ENCODE measurements at places on chromosomes 3 and 15. TPM values are rescaled to one million over a fixed set of nuclear protein-coding genes. Genes with fewer than 3 reads are reported as not detected.

The SCG3 gene
- 0.37 TPM for polyA plus RNA-seq

The STRA6 gene
- 23.9 TPM for polyA plus RNA-seq

The ZNF80 gene
- polyA plus RNA-seq, result not detected

The CKMT1B gene
- polyA plus RNA-seq, result 3.7 TPM

The DNAJA4 gene
- polyA plus RNA-seq, result 27.7 TPM

The DAZL gene
- polyA plus RNA-seq, result not detected

The GALNT15 gene
- polyA plus RNA-seq, result 2.2 TPM

The LMLN gene
- 8.0 TPM for polyA plus RNA-seq

The IMPG2 gene
- polyA plus RNA-seq, result 0.52 TPM

The GASK1A gene
- 4.2 TPM for polyA plus RNA-seq

The FRMD5 gene
- 0.50 TPM for polyA plus RNA-seq

The CHCHD4 gene
- 13.6 TPM for polyA plus RNA-seq

The SEMA6D gene
- 43.9 TPM for polyA plus RNA-seq

DNA sequence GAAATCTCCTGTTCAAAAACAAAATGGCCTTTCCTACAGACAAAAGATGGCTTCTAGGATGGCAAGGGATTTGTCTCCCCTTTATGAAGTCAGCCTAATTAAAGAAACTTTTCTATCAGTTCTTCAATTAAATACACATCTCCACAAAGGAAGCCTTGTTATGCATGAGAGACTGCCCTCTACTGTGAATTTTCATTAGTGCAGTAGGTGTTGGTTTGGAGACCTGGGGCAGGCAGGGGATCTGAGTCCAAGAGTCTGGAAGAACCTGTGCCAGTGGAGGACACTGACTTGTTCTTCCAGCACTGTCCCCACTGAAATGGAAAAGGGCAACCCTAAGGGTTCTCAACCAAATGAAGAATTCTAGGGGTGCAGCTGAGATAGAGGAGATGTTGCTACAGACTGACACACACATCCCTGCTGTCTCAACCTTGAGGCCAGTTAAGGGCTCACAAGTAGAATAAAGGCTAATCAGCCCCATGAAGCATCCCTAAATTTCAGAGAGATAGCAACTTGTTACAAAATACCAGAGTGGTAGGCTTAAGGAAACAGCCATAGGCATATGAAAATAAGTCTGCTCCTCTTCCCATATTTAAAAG, 174.0 kb upstream of the PRICKLE2 start:
- peak; percentile 54 for DNase-seq

GRCh38 chr15:26950001-26950400, 21.0 kb upstream of the GABRG3 start:
- no peak for DNase-seq

- no peak for DNase-seq
Measured at GRCh38 chr15:48922046-48922445, 41.7 kb downstream of the SHC4 start.

GRCh38 chr3:140023616-140024530, 88.9 kb downstream of the CLSTN2 start:
- no peak for DNase-seq

DNA sequence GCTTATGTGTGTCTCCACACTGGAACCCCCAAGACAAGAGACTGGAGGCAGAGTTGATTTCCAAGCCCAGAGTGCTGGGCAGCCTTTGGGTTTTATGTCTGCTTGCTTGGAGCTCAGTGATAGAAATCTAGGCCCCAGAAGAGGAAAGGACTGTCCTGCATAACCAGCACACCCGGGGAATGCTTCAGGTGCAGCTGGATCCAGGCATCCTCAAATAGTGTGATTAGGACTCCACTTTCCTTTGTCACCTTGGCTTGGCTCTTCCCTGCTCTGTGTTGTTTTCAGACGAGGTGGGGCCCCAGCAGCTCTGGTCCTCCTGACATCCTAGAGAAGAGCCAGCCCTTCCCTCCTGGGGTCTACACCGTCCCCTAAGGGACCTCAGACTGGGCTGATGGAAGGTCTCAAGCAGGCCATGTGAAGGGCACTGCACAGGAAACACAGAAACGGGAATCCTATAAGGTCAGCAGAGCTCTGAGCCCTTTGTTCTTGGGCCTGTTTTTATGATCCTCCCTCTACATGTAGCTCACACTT, 143.7 kb downstream of the TJP1 start:
- DNase-seq, result no peak

GRCh38 chr15:55434989-55435825, 26.9 kb downstream of the PIERCE2 start:
- peak; percentile 18 for DNase-seq

DNA sequence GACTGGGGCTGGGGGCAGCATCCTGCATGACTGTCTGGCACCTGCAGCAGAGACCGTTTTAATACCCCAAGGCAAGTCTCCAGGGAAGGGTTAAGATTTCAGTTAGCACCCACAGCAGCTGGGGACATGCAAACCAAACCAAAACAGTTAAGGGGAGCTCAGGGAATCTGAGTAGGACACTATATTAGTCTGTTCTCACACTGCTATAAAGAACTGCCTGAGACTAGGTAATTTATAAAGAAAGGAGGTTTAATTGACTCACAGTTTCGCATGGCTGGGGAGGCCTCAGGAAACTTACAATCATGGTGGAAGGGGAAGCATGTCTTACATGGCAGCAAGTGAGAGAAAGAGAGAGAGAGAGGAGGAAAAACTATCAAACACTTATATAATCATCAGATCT, 25.3 kb downstream of the GALNT15 start:
- DNase-seq, result no peak

- DNase-seq, result no peak
Measured at GRCh38 chr15:76752549-76752948, 152.6 kb downstream of the SCAPER start.

DNA sequence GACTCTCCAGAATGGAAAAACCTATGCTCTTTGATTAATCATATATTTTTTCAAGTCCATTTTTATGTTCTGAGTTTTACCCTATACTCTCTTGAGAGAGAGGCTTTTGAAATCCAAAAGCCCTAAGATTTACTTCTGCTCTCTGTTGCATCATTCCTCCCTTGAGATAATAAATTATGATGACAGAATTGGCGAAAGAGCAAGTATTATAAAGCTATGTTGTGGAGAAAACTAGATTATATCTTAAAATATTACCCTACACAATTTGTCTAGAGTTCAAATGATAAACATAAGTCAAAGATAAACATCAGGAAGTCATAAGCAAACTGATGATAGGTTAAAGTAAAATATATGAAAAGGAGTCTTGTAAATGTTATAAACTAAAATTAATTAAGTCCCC, 293.4 kb upstream of the MME start:
- no peak for DNase-seq

DNA sequence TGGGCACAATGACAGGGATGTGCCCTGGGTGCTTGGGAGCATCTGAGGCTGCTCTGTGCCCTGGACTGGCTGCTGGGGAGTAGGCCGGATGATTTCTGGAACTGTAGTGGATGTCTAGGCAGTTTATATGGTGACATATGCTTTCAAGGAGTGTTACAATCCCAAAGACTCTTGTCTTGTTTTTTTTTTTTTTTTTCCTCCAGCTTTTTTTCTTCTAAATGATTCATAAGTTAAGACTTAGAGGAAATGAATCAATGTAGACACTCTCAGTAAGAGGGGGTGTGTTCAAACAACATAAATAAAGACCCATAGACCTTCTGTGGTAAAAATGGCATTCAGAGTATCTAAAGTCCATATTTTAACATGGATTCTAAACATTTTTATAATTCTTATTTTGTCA, 706.1 kb upstream of the GOLIM4 start:
- no peak for DNase-seq

DNA sequence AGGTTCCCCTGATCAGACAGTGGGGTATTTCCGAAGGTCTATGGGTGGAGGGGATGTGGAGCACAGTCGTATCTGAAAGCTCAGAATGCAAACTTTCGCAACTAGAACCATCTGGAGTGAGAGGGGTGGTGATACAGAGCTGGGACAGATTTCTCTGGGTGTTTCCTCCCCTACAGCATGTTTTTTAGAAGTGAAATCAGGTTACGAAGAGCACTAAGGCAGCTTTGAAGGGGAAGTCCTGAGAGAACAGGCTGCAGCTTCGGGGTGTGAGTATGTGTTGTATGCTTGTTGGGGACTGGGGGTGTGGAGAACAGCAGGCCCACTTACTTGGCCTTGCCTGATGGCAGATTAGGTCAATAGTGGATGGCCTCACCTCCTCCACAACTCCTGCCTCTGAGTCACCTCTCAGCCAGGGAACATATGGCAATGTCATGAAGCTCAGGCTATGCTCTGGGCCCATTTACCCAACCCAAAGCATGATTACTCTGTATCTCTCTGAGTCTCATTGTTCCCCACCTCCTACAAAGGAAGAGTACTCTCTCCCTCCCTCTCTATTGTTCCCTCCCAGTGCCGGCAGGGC, 107.2 kb upstream of the RASGRP1 start:
- no peak for DNase-seq

GRCh38 chr3:58560771-58561311, 16.4 kb downstream of the FAM107A start:
- no peak for DNase-seq

DNA sequence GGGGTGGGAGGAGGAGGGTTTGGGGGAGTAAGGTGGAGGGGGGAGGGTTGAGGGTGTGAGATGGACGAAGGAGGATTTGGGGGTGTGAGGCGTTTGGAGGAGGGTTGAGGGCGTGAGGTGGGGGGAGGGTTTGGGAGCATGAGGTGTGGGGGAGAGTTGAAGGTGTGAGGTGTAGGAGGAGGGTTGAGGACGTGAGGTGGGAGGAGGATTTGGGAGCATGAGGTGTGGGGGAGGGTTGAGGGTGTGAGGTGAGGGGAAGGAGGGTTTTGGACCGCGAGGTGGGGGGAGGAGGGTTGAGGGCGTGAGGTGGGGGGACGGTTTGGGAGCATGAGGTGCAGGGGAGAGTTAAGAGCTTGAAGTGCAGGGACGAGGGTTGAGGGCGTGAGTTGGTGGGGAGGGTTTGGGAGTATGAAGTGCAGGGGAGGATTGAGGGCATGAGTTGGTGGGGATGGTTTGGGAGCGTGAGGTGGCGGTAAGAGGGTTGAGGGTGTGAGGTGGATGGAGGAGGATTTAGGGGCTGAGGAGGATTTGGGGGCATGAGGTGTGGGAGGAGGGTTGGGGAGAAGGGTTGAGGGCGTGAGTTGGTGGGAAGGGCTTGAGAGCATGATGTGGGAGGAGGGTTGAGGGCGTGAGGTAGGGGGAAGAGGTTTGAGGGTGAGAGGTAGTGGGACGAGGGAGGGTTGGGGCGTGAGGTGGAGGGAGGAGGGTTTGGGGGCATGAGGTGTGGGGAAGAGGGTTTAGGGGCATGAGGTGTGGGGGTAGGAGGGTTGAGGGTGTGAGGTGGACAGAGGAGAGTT, 1.2 kb downstream of the MLF1 start:
- no peak for DNase-seq

DNA sequence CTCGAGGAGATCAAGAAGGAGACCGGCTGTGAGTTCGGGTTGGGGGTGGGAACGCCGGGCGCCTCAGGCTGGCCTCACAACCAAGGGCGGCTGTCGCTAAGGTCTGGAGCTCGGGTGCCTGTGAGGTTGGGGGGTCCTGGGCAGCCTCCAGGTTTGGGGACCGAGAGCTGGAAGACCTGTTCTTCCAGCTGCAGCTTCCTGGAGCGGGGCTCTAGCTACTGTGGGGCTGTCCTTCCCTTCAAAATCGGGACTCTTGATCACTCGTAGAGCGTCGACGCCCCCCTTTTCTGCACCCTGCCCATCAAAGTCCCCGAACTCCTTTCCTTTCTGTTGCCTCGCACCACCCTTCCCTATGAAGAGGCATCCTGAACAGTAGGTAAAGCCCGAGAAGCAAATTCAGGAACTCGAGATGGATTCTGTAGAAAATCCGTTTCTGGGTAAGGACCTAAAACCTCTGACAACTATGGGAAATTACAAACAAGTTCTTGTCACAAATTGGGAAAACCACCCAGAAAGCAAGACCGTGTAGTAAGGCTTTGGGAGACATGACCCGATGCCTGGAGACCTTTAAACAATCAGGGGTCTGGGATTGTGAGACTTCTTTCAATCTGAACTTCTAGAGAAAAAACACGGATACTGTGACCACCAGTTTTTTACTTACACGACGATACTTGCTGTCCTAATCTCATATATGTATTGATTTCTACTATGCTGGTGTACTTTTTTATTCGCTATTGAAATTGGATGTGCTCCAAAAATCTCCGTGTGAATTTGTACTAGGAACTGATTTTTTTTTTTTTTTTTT, 556 bp downstream of the CHP1 start:
- DNase-seq, result no peak

GRCh38 chr3:5122741-5123706, 932 bp downstream of the ARL8B start:
- no peak for DNase-seq

GRCh38 chr15:36472672-36473071, 106.8 kb upstream of the CDIN1 start:
- no peak for DNase-seq

GRCh38 chr3:20935791-20936190, 749.8 kb upstream of the SGO1 start:
- DNase-seq, result no peak

DNA sequence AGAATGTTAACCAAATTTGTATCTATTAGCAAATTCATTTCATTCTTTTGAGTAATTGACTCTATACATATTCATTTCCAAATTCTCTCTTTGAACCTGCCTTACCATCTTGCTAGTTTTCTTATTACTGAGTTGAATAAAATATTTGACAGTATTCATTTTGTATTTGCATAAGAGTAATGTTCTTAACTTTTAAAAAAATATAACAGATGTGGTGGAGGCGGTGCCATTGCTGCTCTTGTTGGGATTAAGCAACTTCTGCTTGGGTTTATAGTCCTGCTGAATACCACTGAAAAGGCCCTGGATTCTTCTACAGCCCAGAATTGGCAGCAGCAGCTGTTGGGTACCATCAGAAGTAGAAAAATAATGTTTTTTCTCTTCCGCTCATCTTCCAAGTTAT, 148.9 kb upstream of the PEX5L start:
- DNase-seq, result no peak

- DNase-seq, result no peak
Measured at GRCh38 chr3:78726545-78726944, 1041.3 kb downstream of the ROBO1 start.

GRCh38 chr3:46675843-46676567, 17.5 kb downstream of the ALS2CL start:
- no peak for DNase-seq

- no peak for DNase-seq
Measured at GRCh38 chr3:112403103-112403502, 70.1 kb downstream of the CD200 start.

GRCh38 chr3:194045919-194046318, 90.0 kb upstream of the HES1 start:
- DNase-seq, result no peak

GRCh38 chr15:76861815-76862397, 43.2 kb downstream of the SCAPER start:
- DNase-seq, result no peak

- DNase-seq, result no peak
Measured at GRCh38 chr15:40739854-40740253, 15.2 kb downstream of the RMDN3 start.

- DNase-seq, result no peak
Measured at GRCh38 chr3:106208251-106208650, 339.4 kb upstream of the CBLB start.

GRCh38 chr3:9205345-9206143, 43.9 kb downstream of the SRGAP3 start:
- DNase-seq, result no peak

- DNase-seq, result no peak
Measured at GRCh38 chr3:2568156-2568555, 469.5 kb downstream of the CNTN4 start.

Data from left renal pelvis (tissue), 4 donors.